ENCODE measurements at places on chromosomes 1 and 21.

GRCh38 chr1:240644732-240645131, 32.8 kb upstream of the GREM2 start:
- DNase-seq: no peak

DNA sequence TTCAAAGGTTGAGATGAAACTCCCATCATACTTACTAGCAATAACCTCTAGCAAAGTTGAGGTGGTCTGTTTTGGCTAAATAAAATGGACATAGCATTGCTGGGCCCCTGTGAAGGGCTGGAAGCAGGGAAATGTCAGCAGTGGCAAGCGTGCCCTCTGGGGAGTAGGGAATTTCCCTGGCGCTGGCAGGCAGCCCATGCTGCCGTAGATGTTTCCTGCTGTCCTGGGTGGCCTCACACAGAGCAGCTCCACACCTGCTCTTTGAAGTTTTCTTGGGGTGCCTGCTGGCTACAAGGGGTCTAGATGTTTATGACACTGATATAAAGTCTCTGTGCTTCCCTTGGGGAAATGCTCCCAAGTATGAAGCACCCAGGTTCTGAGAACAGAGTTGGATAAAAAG, 30.2 kb downstream of the ADARB1 start:
- DNase-seq: no peak

GRCh38 chr1:215612391-215612790, 45.3 kb downstream of the KCTD3 start:
- DNase-seq: no peak

GRCh38 chr1:167251472-167251871, 30.8 kb downstream of the POU2F1 start:
- DNase-seq: no peak

- peak; percentile 91 for DNase-seq
Observed at GRCh38 chr1:156920233-156921052, at the start of gene LRRC71. Gene LRRC71 (plus strand): TSS chr1:156920632. CDS start chr1:156920804, 172 bp downstream.

DNA sequence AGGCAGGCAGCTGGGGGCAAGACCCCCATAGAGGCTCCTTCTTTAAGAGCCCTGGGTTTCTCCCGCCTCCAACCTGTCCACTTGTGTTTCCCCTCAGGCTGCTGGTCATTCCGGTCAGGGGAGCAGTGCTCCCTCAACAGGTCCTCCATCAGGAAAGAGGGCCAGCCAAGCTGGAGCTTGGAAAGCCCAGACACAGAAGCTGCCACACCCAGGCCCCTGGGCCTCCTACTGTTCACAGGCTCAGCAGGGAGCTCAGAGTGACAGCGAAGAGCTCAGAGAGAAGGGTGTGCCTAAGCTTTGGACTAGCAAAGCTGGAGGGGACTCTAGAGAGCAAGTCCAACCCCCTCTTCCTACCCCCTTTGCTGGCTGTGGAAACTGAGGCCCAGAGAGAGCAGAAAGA, 10.3 kb upstream of the CDCP2 start:
- no peak for DNase-seq

- DNase-seq: no peak
Observed at GRCh38 chr1:58396150-58396549, 150.4 kb downstream of the OMA1 start.

DNA sequence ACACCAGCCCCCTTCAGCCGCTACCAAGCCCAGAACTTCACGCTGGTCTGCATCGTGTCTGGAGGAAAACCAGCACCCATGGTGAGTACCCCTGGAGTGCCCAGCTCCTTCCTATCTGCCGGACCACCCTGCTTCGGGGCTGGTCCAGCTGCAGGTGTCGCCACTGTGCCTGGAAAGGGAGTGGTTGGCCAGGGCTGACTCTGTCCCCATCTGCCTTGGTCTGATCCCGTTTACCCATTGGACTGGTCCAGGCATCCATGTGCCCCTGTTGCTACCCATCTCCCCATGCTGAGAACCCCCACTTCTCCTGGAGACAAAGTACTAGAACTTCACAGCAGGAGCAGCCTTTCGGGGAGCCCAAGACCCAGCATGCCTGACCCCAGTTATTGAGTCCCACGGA, 118.6 kb upstream of the KLHDC7A start:
- DNase-seq: no peak

DNA sequence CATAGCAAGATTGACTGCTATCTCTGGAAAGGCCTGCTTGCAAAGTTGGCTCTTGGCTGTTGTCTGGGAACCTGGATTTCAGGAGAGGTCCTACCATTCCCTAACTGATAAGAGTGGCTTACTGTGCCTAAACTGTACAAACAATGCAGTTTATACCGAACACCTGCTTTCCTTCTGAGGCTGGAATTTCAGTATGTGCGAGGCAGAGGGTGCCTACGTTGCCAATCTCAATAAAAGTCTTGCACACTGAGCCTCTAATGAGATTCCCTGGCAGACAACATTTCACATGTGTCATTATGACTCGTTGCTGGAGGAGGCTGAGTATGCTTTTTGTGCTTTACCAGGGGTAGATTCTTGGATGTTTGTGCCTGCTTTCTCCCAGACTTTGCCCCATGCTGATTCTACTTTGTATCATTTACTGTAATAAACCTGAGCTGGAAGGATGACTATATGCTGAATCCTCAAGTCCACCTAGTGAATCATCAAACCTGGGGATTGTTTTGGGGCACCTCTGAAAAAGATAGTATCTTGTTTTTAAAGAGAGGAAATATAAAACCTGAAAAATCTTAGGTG, 58.9 kb upstream of the GNG4 start:
- DNase-seq: no peak

GRCh38 chr1:66788231-66788939, 12.7 kb downstream of the INSL5 start:
- no peak for DNase-seq

GRCh38 chr1:196607981-196608380, 259 bp downstream of the KCNT2 start:
- DNase-seq: no peak

DNA sequence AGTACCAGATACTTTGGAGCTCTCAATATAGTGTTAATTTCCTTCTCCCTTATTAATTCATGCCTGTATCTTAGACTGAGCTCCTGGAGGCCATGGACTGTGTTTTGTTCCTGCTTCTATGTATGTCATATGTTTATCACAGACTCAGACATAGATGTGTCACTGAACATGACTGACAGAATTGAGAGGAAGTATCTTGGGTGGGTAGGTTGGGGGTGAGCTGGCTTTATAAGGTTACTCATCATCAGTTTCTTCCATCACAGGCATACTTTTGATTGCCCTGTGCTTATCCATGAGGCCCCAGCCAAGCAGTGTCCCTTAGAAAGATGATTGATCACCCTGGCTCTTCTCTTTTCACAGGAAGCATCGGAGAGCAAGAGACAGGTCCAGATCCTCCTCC, 5.6 kb upstream of the SH3D21 start:
- DNase-seq: no peak

DNA sequence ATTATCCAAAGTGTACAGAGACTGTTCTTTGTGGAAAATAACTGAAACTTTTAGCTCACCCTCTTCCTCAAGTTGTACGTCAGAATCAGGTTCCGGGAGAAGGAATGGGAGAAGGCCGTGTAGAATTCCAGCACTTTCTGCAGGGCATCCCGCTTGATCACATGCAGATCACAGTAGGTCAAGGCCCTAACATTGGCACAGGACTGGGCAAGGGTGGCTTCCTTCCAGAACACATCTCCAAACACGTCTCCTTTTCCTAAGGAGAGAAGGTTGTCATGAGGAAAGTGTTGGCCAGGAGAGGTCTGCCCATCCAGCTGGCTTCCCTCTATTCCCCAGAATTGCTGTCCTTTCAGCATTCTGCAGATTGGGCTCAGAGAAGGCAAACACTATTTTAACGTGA, 358.7 kb downstream of the KCNH1 start:
- DNase-seq: no peak

GRCh38 chr1:74714429-74715235, 18.2 kb downstream of the CRYZ start:
- no peak for DNase-seq

GRCh38 chr21:41868062-41868710, 11.0 kb downstream of the PRDM15 start:
- no peak for DNase-seq

GRCh38 chr21:16071761-16072160, 342.0 kb downstream of the USP25 start:
- DNase-seq: no peak

GRCh38 chr1:181124291-181124751, 35.8 kb downstream of the IER5 start:
- DNase-seq: no peak

- no peak for DNase-seq
Observed at GRCh38 chr21:20519076-20519475, 479.1 kb upstream of the NCAM2 start.

- DNase-seq: no peak
Observed at GRCh38 chr1:197559244-197559643, 216.0 kb downstream of the DENND1B start.

DNA sequence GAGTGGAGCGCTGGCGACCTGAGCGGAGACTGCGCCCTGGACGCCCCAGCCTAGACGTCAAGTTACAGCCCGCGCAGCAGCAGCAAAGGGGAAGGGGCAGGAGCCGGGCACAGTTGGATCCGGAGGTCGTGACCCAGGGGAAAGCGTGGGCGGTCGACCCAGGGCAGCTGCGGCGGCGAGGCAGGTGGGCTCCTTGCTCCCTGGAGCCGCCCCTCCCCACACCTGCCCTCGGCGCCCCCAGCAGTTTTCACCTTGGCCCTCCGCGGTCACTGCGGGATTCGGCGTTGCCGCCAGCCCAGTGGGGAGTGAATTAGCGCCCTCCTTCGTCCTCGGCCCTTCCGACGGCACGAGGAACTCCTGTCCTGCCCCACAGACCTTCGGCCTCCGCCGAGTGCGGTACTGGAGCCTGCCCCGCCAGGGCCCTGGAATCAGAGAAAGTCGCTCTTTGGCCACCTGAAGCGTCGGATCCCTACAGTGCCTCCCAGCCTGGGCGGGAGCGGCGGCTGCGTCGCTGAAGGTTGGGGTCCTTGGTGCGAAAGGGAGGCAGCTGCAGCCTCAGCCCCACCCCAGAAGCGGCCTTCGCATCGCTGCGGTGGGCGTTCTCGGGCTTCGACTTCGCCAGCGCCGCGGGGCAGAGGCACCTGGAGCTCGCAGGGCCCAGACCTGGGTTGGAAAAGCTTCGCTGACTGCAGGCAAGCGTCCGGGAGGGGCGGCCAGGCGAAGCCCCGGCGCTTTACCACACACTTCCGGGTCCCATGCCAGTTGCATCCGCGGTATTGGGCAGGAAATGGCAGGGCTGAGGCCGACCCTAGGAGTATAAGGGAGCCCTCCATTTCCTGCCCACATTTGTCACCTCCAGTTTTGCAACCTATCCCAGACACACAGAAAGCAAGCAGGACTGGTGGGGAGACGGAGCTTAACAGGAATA, 4.2 kb downstream of the TFAP2E start:
- no peak for DNase-seq

- no peak for DNase-seq
Observed at GRCh38 chr1:209505044-209505443, 78.5 kb upstream of the CAMK1G start.

GRCh38 chr1:199020904-199021303, 382.1 kb downstream of the PTPRC start:
- DNase-seq: no peak

DNA sequence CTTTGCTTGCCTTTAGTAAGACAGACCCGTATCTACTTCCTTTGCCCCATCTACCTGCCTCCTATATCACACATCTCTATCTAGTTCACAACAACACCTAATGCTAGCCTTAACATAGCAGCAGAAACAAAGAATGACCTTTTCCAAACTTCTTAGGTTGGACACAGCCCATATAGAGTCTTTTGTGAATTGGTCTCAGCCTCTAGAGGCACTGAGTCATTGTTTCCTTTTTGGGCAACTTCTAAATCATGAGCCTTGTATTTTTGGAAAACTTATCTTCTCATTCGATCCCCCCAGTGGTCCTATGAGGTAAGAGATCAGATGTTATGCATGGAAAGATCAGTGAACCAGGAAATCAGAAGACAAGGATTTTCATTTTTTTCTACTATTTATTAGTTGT, 679.4 kb upstream of the USP24 start:
- no peak for DNase-seq

GRCh38 chr1:186790101-186790500, 38.6 kb upstream of the PLA2G4A start:
- DNase-seq: no peak

- DNase-seq: no peak
Observed at GRCh38 chr1:105137543-105138457, 1388.1 kb downstream of the AMY1C start.

DNA sequence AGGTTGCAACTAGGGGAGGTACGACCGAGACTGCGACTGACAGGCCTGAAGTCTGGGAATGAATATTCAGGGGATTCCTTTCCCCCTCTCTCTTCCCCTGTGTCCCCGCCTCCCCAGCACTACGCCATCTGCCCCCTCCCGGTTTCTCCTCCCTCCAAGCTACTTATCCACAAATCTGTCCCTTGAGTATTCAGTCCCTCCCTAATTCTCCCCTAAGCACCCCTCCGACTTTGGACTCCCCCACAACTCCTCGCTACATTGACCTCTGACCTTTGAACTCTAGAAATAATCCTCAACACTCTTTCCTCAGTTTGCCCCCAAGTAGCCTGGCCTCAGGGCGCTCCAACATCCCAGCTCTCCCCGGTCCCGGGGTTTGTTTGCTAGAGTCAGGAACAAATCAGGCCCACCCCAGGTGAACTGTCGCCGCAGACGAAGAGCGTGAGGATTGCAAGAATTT, 393 bp downstream of the LYSMD1 start:
- DNase-seq: no peak
